Hypothalamus (tissue), 51 donors: ENCODE measurements at places on chromosomes 7 and 10.
A peak's percentile ranks its signal among the peaks of the same experiment; 100 is the strongest.

GRCh38 chr10:119770928-119771327 lies 45.1 kb downstream of the INPP5F start:
- DNase-seq, result no peak

GRCh38 chr7:26760501-26760900 lies 103.9 kb downstream of the SKAP2 start:
- no peak for DNase-seq

GRCh38 chr7:150368096-150368883 lies at the start of gene REPIN1:
REPIN1 (plus strand) TSS chr7:150368822; CDS start chr7:150369712, 890 bp downstream.
- DNase-seq, result peak; percentile 92

DNA sequence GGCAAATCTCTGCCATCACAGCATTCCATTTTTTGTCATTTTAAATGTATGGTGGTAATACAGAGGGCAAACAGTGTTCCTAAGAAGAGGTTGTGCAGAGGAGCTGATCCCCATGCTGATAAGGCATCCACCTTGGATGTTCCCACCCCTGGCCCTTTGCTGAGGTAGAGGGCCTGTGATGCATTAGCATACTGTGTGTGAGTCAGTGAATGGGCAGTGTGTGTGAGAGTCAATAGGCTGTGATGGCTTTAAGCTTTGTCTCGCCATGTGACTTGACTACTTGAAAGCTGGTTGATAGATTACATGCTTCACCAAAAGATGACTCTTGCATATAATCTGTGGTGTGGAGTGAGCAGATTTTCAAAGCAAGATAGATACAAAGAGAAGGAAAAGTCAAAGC lies 81.3 kb downstream of the INSYN2A start:
- DNase-seq, result no peak

- DNase-seq, result no peak
Observed at GRCh38 chr10:99421233-99421739, 9.1 kb downstream of the GOT1 start.

- DNase-seq, result no peak
Observed at GRCh38 chr10:21334891-21335696, 190.4 kb downstream of the SKIDA1 start.

- no peak for DNase-seq
Observed at GRCh38 chr10:102781090-102781920, 37.6 kb downstream of the WBP1L start.
